ENCODE measurements at places on chromosomes 5 and 9.

DNA sequence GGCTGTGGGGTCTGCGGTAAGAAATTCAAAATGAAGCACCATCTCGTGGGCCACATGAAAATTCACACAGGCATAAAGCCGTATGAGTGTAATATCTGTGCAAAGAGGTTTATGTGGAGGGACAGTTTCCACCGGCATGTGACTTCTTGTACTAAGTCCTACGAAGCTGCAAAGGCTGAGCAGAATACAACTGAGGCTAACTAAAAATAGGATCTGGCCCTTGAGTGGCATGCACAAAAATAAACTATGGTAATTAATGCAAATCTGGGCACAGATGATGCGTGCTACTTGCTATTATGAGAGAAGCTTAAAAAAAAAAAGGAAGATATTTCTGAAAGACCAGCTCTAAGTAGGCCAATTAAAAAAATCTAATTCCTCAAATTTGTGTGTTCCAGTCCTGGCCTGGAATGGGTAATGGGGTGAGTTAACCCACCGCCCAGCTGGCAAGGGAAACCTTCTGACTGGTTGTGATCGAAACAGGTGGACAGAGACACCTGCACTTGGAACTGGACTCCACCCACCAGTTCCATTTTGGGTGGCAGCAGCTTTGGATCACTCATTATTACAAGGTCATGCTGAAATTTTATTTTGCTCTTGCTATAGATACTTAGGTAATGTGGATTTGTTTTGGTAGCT, 26.6 kb upstream of the ZBTB34 start:
- DNase-seq, result no peak

- no peak for DNase-seq
Measured at GRCh38 chr9:109640580-109641371, 139.2 kb upstream of the PALM2AKAP2 start.

GRCh38 chr5:119366540-119366881, 10.7 kb downstream of the TNFAIP8 start:
- no peak for DNase-seq

DNA sequence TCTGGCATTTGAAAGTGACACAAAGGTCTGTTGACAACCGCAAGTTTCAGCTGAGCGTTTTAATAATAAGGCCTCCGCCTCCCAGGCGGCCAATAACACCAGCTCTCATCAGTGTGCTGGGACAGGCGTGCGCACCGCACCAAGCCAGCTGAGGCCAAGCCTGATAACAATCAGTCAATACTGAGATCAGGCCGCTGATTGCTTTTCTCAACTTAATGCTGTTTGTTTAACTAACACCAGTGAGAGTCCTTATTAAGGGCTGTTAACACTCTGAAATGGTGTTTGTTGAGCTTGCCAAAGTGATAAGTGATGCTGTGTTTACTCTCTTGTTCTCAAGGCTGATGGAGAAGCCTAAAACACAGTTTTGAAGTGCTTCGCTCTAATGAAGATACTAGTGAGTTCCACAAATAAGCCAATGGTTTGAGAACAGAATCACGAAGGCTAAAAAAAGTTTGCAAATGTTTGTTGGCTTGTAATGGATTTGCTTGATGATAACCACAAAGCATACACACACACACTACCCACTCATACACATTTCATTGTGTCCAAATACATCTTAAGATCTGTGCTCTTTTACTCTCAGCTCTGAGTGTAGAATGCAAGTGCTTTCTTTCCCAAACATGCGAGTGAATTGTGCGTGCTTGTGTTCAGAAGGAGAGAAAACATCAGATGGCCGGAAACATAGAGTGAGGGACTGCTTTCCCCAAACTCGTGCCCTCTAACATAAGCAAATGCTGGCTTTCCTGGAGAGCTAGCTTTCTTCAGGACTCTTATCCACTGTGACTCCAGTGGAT, 330.4 kb upstream of the KLF4 start:
- DNase-seq, result no peak

DNA sequence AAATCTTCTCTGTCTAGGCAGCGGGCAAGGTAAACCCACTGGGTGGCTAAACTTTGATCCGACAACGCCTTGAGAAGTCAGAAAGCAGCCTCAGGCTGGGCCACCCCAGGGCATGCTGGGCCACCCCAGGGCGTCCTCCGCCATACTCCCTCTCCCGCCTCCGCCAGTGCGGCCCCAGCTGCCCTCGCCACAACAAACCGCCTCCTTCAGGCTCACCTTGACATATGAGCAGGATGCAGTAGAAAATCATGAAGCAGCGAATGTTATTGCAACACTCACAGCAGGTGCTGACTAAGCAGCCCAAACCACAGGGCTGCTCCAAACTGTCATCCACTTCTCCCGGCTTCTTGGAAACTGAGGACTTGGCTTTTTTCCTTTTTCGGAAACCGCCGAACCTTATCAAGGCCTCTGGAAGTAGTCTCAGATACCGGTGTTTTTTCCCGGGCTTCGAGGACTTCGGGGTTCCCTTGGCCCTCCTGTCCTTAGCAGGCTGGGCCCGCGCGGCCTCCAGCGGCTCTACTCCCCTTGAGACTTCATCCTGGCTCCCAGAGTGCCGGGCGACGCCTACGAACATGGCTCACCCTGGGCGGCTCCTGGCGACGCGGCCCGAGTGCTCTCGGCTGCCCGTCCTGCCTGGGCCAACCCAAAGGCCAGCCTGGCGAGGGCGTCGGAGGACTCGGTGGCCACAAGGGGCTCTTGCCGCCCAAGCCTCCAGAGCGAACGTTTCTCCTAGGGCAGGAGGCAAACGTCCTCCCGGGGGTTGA, at the start of gene SLCO6A1:
TSS of gene SLCO6A1 (minus strand) at position 731 of the 764 bp plus-strand sequence. CDS start at position 574, 157 bp downstream.
- DNase-seq, result no peak

DNA sequence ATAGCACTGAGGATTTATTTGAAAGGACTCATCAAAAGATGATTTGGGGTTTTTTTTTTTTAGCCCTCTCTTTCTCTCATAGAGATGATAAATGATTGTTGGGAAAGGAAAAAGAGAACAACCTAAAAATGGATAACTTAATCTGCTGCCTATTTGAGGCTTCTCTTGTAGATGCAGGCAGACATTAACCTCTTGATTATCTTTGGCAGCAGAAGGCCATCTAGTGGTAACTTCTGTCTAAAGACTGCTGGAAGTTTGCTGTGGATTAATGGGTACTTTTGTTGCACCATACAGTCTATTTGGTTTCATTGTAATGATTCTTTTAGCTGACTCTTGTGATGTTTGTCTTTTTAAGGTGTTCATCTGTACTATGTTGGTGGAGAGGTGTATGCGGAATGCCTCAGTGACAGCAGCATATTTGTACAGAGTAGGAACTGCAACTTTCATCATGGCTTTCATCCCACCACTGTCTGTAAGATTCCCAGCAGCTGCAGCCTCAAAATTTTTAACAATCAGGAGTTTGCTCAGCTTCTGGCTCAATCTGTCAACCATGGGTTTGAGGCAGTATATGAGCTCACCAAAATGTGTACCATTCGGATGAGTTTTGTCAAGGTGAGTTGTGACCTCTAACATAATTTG, 18.8 kb downstream of the SMIM32 start:
- DNase-seq, result peak; percentile 23

DNA sequence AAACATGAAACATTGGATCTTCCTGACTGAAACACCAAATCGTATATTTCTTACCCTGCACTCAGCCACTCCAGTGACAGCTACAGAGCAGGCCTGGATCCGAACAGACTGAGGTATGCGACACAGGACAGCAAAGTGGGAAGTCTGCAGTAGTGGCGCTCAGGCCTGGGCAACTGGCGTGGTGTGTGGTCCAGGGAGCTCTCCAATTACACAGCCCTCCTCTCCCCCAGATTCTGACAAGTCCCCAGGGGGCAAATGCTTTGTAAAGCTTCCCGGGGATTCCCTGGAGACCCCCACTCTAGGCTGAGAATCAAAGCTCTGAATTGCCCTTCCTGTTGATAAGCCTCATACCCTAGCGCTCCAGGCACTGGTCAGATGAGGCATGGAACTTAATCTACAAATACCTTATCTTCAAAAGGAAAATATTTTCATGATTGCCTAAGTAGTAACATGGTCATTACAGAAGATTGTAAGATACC, 104.8 kb upstream of the ERCC6L2 start:
- no peak for DNase-seq

DNA sequence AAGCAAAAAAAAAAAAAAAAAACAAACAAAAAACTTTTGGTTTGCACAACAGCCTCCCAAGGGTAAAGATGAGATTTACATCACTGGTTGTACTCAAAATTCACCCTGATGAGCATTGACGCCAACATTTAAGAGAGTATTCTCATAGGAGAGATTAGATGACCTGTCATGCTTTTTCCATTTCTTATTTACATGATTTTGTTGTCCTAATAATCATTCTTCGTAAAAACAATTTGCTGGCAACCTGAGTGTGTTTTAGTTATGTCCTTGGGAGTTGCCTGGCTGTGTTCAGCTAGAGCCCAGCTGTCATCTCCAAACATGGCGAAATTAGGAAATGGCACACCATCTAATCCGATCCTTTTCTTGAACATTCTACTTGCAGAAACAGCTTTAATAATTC, 186.4 kb upstream of the MRPS30 start:
- no peak for DNase-seq

- DNase-seq, result no peak
Measured at GRCh38 chr9:76177931-76178330, 216.3 kb downstream of the RFK start.

GRCh38 chr9:83940590-83941303, 19.5 kb upstream of the KIF27 start:
- DNase-seq, result no peak

DNA sequence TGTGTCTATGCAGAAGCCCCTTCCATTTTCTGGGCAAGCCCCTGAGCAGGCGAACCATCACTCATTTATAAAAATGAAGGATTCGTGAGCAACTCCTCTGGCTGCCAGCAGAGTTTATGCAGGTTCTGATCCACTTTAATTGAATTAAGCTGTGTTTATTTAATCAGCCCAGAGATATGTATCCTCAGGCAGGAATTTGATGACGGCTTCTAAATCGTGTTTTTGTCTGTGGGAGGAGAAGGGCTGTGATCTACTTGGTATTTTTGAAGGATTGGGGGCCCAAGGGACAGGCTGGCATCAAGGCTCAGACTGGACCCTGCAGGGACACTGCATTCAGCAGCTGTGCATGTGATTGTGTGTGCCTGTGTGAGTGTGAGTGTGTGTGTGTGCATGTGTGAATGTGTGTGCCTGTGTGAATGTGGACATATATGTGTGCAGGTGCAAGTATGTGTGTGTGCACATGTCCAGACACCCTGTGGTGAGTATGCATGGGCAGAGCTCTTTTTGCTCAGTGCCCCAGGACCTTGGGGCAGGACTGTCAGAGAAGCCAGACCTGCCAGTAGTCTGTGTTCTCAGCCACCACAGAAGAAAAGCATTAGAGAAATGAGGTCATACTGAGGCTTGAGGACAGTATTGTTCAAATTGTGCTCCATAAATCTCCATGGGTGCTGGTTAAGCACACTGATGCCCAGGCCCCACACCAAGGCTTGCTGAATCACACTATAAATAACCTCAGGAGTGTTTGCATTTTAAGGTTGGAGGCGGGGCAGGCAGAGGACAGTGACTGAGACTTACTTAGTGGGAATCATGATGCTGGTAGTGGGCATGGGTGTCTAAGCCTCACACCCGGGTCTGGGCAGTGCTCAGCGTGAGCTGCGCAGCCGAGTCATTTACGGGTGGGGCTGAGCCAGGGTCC, 164.0 kb downstream of the CARTPT start:
- peak; percentile 55 for DNase-seq

GRCh38 chr5:52784737-52785136, 3.0 kb upstream of the ITGA1 start:
- no peak for DNase-seq

- no peak for DNase-seq
Measured at GRCh38 chr5:57717555-57717954, 234.9 kb upstream of the ACTBL2 start.

GRCh38 chr5:2184563-2185540, 302.1 kb upstream of the IRX4 start:
- DNase-seq, result no peak

- no peak for DNase-seq
Measured at GRCh38 chr9:35500130-35500748, 10.3 kb downstream of the RUSC2 start.

- DNase-seq, result no peak
Measured at GRCh38 chr5:92676215-92677165, 904.5 kb downstream of the NR2F1-AS1 start.

DNA sequence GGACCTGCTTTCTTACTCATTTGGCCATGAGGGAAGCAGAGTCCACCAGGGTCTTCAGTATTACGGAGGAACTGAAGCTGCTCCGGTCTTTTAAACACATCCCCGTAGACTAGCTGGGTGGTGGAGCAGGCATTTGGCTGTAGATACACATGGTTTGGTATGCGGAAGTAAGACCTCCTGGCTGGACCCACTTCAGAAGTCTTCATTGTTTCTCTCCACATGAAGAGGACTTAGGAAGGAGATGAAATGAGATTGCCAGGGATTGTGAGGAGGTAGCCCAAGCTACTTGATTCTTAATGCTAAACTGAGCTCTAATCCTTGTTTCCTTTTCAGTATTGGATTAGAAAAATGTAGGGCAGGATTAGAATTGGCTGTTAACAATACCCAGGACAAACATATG, 32.9 kb downstream of the STXBP1 start:
- no peak for DNase-seq

Measured in AG09309 (cell line).